ENCODE measurements at places on chromosomes 11 and 22.
A peak's percentile ranks its signal among the peaks of the same experiment; 100 is the strongest.

GRCh38 chr22:23152238-23153114, 7.2 kb downstream of the RAB36 start:
- no peak for DNase-seq

- DNase-seq, result no peak
These were observed 31.2 kb downstream of the MTMR3 start for GRCh38 chr22:29914165-29914564.

GRCh38 chr22:31436132-31436531, 36.7 kb downstream of the DRG1 start:
- DNase-seq, result no peak

DNA sequence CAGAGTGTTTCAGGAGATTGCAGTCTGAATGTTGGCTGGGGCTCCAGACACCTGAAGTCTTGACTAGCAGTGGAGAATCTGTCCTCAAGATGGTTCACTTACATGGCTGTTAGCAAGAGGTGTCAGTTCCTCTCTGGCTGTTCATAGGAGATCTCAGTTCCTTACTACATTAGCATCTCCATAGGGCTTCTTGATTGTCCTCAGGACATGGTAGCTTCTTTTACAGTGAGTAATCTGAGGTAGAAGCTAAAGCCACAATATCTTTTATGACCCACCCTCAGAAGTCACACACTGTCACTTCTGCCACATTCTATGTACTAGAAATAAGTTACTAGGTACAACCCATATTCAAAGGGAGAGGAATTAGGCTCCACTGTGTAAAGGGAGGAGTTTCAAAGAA, 10.5 kb upstream of the PATL1 start:
- DNase-seq, result no peak

GRCh38 chr11:1699771-1700170, 2.8 kb downstream of the KRTAP5-6 start:
- no peak for DNase-seq

DNA sequence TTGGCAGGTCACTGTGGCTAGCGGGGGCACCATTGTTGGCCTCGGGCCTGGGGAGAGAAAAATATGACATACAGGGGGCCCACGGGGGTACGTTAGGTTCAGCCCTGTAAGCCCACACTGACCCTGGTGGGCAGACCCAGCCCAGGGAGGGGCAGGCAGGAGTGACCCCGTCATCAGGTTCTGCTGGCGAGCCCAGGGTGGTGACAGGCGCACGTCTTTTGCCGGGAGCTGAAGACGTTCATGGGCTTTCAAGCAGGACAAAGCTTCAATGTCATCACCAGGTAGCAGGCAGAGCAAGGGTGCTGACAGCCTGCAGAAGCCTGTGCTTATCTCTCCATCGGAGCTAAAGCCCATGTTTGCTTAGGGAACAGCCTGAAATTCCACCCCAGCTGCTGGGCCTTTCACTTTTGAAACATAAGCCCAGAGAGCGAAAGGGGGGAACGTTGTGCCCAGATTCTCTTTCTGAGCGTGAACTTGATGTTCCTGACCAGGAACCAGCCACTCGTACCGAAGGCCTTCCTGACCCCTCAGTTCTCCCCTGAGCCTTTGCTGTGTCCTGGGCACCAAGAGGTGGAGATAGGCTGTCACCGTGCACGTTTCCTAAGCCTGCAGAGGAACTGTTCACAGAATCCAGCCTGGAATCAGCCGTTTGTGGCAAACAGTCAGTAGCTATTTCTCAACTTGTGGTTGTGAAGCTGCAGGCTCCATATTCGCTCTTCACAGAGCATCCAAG, 74.0 kb upstream of the ATXN10 start:
- no peak for DNase-seq

DNA sequence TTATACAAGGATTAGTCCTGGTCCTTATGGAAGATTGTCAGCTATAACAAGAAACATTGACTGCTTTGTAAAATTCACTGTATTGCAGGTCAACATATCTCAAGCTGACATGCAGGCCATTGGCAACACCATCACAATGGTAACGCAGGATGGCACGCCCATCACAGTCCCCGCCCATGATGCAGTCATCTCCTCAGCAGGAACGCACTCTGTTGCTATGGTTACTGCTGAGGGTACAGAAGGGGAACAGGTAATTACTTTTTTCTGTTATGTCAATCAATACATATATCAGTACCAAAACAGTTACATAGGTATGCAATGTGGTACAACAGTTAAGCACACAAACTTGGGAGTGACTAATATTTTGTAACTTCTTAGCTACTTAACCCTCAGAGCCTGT, 55.3 kb downstream of the ZNF143 start:
- no peak for DNase-seq

- DNase-seq, result no peak
These were observed 54.9 kb downstream of the C11orf91 start for GRCh38 chr11:33645686-33646085.

- DNase-seq, result no peak
These were observed 1.2 kb downstream of the ACAD8 start for GRCh38 chr11:134254433-134255183.

GRCh38 chr11:114326151-114326550, 30.0 kb downstream of the NNMT start:
- DNase-seq, result no peak

DNA sequence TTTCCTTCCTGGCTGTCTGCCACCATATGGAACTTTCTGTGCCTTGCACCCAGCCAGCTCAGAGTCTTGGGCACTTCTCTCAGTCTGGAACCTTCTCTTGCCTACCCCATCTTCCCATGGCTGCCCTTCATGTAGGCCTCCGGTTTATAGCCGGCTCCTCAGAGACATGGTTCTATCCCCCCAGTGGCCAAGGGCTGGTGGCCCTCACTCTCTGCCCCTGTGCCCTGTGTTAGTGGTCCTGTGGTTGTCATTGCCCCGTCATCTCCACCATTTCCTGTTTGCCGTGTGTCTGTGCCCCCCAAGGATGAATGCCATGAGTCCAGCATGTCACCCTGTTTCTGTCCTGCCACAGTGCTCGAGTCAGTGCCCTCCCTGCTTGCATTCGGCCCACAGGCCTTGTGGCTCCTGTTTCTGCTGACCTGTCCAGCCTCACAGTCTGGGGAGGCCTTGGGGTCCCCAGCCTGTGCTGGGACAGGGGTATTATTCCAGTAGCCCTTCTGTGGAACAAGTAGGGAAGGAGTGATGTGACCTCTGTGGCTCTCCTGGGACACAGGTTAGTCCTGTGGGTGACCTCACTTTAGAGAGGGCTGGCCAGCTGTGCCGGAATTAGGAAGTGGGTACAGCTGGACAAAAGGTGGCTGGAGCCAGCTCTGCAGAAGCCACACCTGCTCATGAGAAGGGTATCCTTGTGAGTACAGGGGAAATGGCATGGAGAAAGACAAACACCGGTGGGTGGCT, 30.7 kb downstream of the ST3GAL4 start:
- no peak for DNase-seq

DNA sequence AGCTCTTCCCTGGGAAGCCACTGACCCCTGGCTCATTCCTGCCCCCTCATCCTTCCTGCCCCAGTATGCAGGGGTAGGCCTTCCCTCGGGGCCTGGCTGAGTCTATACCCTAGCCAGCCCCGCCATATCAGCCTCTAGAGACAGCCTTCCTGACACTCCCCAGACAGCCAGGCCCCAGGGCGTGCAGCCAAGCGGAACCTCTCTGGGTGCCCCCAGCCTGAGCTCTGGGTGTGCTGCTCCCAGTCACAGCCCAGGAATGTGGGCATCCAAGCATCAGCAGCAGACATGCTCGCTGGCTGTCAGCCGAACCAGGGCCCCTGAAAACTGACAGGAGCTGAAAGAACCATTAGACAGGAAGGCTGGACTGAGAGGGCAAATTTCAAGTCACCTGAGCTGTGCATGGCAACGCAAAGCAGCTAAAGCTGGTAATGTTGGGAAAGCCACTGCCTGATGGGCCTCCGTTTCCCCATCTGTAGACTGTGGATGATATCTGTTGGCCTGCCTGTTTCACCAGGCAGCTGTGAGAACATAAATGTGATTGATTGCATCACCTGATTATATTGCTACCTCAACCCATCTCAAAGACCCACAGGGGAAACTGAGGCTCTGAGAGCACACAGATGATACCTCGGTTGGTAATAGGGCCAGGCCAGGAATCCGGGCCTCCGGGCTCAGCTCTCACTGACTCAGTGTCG, 93.2 kb downstream of the LRRC32 start:
- DNase-seq, result no peak

- DNase-seq, result no peak
These were observed 26.8 kb downstream of the MICAL2 start for GRCh38 chr11:12137005-12137690.

DNA sequence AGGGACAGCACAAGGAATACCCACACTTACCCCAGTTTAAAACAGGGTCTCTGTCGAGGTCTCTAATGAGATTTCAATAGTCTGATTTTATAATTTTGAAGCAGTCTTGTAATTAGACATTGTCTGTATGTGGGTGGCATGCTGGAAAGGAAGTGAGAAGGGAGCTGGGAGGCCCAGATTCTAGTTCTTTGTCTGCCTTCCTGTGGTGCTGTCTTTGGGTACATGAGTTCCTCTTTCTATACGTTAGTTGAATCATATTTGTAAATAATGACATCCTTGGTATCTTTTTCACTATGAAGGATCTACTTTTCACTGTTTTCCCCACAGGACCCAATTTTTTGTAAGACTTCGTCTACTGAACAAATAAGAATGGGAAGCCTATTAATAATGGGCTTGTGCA, 42.0 kb upstream of the TENM4 start:
- no peak for DNase-seq

DNA sequence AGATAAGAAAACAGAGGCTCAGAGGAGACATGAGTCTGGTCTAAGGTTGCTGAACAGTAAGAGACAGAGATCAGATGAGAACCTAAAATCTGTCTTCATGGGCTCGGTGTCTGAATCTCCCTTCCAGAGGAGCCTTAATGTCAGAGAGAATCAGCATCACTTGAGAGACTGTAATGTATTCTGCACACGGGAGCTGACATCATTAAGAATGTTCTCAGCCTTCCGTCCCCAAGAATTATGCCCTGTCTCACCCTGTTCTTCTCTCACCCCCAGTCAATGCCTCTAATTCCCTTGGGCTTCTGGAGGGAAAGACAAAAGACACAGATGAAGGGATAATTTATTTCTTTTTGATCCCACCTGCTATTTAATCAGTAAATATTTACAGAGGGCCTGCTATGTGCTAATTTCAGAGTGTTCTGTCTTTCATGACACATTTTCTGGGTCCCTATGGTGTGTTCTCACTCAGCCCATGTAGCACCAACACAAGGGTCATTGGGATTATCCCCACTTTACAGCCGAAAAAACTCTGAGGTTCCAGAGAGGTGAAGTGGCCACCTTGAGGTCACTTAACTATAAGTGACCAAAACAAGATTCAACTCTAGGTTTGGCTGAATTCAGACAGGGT, 61.8 kb downstream of the CD82 start:
- DNase-seq, result peak; percentile 13

DNA sequence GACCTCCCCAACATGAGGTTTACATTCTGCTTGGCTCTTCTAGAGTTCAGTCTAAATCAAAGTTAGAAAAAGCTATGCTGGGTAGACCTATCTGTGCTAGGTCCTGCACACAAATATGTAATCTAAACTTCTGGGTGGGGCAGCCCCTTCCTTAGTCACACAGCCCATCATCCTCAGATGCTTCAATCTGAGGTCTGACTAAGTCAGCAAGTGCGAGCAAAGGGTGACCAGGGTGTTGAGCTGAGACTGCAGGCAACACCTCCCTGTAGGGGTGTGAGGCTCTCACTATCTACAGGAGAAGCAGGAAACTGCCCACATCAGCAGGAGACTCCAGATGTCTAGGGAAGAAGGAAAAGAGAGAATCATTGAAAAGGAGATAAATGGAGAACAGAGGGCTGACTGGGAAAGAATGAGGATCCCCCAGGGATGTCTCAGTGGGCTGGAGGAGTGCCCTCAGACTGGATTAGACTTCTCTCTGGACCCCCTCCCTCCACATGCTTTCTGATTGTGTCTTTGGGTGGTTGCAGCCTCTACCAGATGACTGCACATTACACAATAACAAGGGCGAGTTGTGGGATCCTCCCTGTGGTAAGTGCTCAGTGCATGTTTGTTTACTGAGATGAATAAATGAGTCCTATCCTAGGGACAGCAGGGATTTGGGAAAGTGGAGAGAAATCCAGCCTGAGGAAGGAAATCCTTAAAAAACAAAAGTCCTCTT, 266.2 kb upstream of the PLET1 start:
- DNase-seq, result no peak

- DNase-seq, result no peak
These were observed 80.1 kb upstream of the ALX4 start for GRCh38 chr11:44389963-44390605.

DNA sequence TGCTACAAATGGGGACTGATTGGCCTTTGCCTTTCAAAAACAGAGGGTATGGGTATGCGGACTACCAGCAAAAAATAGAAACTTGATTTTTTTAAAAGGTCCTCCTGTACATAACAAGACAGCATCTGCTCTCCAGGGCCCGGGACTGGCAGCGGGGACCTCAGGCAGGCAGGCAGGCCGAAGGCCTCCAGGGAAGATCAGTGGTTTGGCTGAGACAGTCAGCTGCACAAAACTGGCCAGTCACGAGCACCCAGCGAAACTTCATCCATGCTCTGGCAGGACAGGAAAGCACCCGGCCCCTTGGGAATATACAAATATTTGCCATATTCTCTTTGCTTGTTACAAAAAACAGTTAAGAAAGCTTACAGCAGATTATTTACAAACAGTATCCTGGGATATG, 11.0 kb downstream of the RPL27A start:
- no peak for DNase-seq

- no peak for DNase-seq
These were observed 553.6 kb downstream of the NTM start for GRCh38 chr11:131924001-131924400.

DNA sequence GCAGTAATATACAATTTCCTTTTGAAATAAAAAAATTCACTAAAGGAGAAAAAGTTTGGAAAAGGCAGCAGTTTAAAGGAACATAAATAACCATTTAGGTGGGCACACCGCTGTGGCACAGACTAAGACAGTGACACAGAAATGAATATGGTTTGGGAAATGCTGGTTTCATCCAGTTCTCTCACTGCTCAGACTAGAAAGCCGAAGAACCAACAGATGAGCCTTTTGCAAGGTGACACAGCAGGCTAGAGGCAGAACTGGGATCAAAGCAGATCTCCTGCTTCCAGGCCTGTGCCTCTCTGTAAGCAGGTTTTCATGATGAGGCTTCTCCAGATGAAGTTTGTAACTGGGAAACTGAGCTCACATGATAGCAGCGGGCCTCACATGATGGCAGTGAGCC, 380.0 kb upstream of the NARS2 start:
- no peak for DNase-seq

- no peak for DNase-seq
These were observed 24.2 kb downstream of the CD44 start for GRCh38 chr11:35163209-35163608.

GRCh38 chr11:63551889-63552266, 11.3 kb downstream of the PLAAT2 start:
- DNase-seq, result peak; percentile 51
